ENCODE measurements at places on chromosomes 5 and 9.

DNA sequence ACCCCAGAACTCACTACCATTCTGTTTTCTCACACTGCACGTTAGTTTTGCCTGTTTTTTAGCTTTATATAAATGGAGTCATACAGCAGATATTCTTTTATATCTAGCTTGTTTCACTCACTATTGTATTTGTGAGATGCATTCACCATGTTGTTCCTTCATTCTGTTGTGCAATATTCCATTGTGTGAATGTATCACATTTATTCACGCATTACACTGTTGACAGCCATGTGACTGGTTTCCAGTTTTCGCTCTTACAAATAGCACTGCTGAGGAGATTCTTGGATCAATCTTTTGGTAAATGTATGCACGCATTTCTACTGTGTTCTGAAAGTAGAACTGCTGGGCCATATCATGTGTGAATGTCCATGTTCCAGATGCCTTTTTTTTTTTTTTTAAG is 6.4 kb upstream of the SNX30 start:
- no peak for DNase-seq

GRCh38 chr9:17578577-17578910 is 322 bp upstream of the SH3GL2 start:
- peak; percentile 14 for DNase-seq

DNA sequence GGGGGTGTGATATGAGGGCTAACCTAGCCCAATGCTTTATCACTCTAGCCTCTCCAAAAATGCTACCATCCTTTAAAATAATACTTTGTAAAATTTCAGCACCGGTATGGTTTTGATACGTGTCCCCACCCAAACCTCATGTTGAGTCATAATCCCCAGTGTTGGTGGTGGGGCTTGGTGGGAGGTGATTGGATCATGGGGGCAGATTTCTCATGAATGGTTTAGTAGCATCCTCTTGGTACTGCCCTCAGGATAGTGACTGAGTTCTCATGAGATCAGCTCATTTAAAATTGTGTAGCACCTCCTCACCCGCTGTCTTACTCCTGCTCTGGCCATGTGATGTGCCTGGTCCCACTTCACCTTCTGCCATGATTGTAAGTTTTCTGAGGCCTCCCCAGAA is 35.0 kb upstream of the ANKH start:
- DNase-seq = no peak

- DNase-seq = no peak
Measured at GRCh38 chr9:37187292-37187691, 66.9 kb downstream of the ZCCHC7 start.

GRCh38 chr5:32360906-32361305 is 48.2 kb upstream of the MTMR12 start:
- no peak for DNase-seq

GRCh38 chr5:155148694-155149093 is 135.1 kb downstream of the KIF4B start:
- no peak for DNase-seq

DNA sequence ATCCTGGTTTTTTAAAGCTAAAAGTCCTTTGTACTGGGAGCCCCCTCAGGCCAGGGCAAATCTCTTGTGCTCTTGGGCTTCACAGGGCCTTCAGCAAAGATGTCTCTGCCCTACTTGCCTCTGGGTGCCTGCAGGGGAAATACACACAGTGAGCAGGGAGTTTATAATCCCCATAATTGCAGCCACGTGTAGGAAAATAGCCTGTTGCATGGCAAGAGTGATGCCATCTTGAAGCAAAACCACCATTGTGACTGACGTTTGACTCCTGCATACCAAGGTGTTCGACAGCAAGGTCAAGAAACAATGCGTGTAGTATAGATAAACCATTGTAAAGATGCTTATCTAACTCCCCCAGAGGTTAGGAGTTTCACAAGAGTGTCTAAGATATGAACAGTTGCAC is 11.4 kb upstream of the IL3 start:
- DNase-seq = no peak

DNA sequence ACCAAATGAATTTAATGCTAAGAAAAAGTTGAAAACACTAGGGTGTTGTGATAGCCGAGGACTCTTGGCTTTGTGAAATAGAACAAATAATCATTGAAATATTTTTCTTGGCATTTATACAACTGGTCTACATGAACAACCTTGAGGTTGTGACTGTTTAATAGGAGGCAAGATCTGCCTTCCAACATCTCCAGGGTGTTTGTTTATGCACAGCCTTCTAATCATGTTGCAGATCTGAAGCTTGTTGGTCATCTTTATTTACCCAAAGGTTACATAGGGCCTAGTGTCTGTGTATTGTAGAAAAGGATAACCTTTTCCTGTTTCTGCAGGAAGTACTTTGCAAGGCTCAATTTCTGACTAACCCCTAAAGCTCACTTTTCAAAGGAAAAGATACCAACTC is 65.2 kb upstream of the RANBP3L start:
- no peak for DNase-seq

GRCh38 chr9:113369855-113370140 is 7.0 kb downstream of the HDHD3 start:
- DNase-seq = no peak

DNA sequence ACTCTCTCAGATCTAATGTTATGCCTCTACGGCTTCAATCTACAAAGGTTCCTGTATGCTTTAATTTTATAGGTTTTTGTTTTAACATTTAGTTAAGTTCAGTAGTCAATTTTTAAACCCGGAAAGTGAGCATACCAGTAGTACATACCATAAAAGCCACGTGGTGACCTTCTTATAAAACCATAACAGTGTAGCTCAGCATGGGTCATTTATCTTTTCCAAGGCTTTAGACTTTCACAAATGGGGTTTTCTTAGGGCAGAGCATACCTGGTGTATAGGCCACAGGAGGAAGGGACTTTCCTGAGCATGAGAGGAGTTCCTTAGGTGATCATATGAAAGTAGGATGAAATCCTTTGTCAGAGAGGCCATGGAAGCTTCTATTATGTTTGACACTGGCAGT is 23.2 kb downstream of the ECM2 start:
- no peak for DNase-seq

DNA sequence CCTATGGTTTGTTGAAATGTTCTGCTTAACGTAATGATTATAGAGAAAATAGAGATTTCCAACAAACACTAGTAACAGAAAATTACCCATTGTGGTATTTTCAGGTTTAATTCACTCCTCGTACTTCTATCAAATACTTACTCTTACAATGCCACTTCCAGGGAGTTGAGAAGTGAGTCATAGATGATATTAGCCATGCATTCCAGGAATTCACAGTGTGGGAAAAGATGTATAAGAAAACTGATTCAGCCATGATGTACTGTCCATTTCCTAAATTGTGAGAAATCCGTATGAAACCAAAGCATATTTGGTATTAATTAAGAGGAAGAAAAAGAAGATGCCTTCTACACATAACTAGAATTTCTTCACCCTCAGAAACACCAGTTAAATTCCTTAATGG is 1854.6 kb upstream of the WWC1 start:
- no peak for DNase-seq

DNA sequence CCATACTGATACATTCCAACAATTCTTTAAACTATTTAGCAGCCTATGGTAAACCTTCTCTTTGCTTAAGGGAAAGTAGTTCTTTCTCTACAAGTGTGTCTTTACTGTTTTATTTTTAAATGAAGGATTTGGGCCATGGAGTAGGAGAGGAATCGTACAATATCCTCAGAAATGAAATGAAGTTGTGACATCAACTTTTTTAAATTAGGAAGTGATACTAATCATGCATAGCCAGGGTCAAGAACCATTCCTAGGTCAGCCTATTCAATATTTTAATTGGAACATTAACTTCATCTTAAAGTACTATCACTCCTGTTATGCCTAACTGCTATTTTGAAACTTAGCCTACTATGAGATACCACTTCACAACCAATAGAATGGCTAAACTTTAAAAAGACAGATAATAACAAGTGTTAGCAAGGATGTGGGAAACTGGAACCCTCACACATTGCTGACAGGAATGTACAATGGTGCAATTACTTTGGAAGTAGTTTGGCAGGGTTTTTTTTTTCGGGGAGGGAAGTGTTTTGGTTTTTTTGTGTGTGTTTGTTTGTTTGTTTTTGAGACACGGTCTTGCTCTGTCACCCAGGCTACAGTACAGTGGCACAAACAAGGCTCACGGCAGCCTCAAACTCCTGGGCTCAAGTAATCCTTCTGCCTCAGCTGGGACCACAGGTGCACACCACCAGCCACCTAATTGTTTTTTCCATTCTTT is 10.7 kb downstream of the AGTPBP1 start:
- no peak for DNase-seq

DNA sequence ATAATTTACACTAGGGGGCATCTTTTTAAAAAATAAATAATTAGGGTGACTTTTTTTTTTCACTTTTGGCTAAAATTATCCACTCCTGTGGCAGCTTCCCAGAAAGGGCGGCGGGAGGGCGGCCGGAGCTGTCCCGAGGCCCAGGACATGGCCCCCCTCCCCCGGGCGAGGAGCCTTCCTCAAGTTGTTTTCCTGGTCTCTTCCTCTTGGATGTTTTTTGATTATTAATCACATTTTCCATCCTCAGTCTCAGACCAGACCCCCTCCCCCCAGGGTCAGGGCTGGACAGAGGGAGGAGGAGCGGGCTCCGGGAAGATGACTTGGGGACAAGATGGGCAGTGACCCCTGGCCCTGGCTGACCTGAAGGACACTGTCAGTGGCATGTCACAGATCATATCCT is 4.7 kb upstream of the CNTFR start:
- DNase-seq = no peak

- peak; percentile 34 for DNase-seq
Measured at GRCh38 chr5:55699041-55699688, 13.0 kb downstream of the SLC38A9 start.

- DNase-seq = no peak
Measured at GRCh38 chr5:79488058-79488457, 25.9 kb downstream of the HOMER1 start.

DNA sequence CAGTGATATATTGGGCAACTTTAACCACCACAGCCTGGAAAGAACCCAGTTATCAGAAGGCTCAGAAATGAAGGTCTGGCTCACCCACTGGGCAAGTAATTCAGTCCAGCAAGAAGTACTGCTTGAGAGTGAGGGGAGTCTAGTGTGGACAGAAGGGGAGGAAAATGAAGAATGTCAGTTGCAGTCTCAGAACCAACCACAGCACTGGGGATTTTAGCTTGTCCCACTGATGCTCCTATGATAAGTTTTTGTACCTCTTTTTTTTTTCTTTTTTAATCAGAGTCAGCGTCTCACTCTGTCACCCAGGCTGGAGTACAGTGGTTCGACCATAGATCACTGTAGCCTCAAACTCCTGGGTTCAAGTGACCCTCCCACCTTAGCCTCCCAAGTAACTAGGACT is 9.4 kb upstream of the CD72 start:
- DNase-seq = no peak

- no peak for DNase-seq
Measured at GRCh38 chr5:143682246-143682905, 129.6 kb upstream of the HMHB1 start.

GRCh38 chr5:72410688-72411295 is 90.6 kb downstream of the PTCD2 start:
- DNase-seq = no peak

DNA sequence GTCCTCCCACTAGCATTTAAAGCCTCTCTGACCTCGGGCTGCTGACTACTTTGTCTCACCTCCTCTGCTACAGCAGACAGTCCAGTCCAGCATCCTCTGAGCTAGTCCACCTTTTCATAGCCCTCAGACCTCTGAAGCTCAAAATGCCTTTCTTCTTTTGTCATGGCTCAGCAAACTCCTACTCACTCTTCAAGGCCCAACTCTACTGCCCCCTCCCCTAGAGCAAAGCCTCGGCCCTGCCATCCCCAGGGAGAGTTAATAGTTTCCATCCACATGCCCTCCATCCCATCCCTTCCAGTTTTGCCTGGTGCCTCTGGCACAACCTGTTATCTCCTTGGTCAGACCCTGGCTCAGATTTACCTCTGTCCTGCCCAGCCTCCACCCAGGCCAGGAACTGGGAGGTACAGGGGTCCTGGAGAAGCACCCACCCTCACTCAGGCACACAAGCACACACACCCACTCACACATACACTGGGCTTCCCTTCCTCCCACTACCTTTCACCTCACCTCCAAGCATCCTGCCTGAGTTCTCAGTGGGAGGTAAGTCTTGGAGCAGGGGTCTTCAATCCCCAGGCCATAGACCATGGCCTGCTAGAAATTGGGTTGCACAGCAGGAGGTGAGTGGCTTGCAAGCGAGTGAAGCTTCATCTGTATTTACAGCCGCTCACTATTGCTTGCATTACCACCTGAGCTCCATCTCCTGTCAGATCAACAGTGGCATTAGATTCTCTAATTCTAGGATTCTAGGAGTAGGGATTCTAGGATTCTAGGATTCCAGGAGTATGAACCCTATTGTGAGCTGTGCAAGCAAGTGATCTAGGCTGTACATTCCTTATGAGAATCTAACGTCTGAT is 18.1 kb downstream of the PDLIM4 start:
- DNase-seq = no peak

GRCh38 chr5:147464211-147464610 is 45.7 kb downstream of the DPYSL3 start:
- no peak for DNase-seq

Data from GM20000 (cell line).